ENCODE measurements at places on chromosomes 1 and 21.

- no peak for DNase-seq
Measured at GRCh38 chr1:228975238-228975907, 240.1 kb downstream of the RHOU start.

DNA sequence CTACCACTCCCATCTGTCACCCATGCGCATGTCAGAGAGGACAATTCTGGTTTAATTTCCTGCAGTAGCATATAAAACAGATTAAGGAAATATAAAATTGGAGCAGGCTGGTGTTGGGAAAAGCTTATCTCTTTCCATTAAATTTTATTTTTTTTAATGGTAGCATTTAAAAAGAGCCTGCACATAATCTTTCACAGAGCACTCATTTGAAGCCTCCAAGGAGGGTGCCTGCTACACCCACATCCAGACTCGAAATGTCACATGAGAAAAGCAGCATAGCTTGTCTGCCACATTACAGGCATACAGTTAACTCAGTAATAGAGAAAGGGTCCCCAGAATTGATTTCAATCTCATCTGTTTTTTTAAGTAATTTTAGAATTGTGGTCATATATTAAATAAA is 599.0 kb downstream of the KIF26B start:
- no peak for DNase-seq

DNA sequence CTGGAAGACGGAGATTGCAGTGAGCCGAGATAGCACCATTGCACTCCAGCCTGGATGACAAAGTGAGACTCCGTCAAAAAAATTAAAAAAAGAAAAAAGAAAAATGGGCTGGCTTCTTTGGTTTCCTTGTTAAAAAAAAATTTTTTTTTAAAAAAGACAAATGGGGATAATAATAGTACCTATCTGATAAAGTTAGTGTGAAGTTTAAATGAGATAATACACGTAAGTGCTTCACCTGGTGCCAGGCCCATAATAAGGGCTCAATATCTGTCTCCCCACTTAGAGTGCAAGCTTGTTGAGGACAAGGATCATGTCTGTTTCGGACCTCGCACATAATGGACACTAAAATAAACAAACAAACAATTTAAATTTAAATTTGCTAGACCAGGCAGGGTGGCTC is 30.0 kb upstream of the HTR1D start:
- no peak for DNase-seq

DNA sequence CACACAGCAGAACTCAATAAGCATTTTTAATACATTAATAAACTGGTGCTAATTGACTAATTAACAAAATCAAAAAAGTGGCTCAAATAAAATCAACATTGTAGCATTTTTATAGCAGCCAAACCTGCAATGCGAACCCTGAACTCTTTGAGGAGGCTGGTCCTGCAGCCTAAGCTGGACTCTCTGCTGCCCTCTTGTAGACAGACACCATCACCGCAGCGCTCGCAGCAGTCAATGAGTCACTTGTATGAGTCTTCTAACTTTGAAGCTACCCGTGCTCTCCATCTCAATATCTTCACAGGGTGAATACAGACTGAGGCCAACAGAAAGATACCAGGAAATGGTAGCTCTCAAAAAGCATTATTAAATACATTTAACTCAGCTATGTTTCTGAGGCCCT is 9.7 kb upstream of the KRTAP7-1 start:
- no peak for DNase-seq

DNA sequence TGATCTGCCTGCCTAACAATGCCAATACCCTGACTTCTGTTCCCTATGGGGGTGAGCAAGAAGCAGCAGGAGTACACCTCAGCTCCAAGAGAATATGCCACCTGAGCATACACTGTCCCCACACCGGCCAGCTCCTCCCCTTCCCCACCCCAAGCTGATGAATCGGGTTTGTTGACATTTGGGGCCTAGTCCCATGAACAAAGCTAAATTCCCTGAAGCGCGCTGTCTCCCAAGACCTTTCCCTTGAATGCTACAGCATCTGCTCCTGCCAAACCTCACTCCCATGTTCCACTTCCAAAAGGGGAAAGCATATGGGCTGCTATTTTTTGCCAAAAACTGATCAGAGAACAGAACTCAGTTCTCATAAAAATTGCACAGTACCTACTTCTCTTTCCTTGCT is 220.4 kb upstream of the CAMK1G start:
- DNase-seq, result peak; percentile 77

- peak; percentile 13 for DNase-seq
Measured at GRCh38 chr1:203860396-203861025, 888 bp upstream of the SNRPE start.

- no peak for DNase-seq
Measured at GRCh38 chr1:92259350-92259749, 39.4 kb downstream of the GLMN start.

GRCh38 chr1:230878591-230878990 is 10.3 kb upstream of the C1orf198 start:
- DNase-seq, result no peak

DNA sequence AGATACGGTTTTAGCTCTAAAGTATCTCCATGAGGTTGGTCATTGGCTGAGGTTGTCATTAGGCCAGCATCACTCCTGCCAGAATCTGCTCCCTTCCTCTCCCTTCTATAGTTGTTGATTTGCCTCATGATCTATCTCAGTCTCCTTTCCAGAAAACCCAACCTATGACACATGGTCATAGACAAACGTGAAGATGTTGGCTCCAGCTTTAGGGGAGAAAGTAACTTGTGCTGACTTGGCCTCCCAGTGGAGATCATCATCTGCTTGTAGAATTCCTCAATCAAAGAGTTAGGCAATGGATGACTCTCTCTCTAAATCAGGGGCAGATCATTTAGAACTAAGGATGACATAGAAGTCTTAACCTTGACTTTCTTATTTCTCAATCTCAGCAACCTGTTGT is 894.4 kb downstream of the TTLL7 start:
- DNase-seq, result no peak

GRCh38 chr1:199282751-199283305 is 644.0 kb downstream of the PTPRC start:
- no peak for DNase-seq

GRCh38 chr1:228077565-228078330 is 4.8 kb upstream of the ARF1 start:
- DNase-seq, result peak; percentile 39

DNA sequence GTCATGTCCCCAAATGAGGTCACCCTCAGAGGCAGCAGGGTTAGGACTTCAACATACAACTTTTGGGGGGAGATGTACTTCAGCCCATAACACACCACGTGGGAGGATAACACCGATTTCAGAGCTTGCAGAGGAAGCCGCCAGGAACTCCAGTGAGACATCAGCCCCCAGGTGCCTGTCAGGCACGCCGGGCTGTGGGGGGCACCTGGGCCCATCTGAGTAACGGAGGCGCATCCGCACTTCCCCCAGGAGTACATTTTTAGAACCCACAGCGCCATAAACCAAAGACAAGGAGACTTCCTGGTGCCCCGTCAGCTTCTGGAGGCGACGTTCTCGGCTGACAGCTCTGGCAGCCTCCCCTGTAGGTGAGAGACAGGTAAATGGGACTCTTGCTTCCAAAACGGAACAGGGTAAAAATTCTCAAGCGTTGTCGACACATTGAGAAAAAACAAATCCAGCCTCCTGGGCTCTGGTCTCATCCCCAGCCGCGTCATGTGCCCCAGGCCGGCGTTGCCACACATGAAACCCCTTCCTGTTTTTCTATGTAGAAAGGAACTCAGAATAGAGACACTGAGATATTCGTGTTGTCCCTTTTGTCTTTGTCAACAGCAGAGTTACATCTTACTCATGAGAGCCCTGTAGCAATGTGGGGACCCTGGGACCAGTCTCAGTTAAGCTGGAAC is 93.3 kb downstream of the PDE9A start:
- DNase-seq, result no peak

GRCh38 chr1:160007577-160008200 is 24.1 kb downstream of the PIGM start:
- DNase-seq, result peak; percentile 47

- peak; percentile 6 for DNase-seq
Measured at GRCh38 chr1:3012456-3013291, 8.6 kb upstream of the ACTRT2 start.

- no peak for DNase-seq
Measured at GRCh38 chr1:180228648-180229482, 1.2 kb upstream of the LHX4 start.

- peak; percentile 6 for DNase-seq
Measured at GRCh38 chr1:207752456-207752998, 673 bp downstream of the CD46 start.

DNA sequence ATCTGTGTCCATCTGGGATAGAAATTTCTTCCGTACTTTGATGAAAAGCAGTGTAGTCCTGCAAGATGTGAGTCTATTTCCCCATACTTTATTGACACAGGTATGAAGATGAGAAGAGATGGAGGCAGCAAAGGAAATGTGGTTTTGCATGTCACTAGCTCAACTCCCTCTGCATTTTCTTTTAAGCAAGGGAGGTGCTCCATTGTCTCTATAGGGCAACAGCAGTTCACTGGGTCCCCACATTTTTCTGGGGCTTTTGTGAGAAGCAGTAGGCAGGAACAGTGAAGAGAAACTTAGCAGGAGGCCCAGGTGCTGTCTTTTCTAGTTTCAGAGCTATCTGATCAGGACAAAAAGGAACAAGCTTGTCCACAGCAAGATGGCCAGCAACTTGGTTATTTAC is 37.1 kb downstream of the C21orf91 start:
- no peak for DNase-seq

- no peak for DNase-seq
Measured at GRCh38 chr1:972726-973458, 6.6 kb downstream of the PLEKHN1 start.

DNA sequence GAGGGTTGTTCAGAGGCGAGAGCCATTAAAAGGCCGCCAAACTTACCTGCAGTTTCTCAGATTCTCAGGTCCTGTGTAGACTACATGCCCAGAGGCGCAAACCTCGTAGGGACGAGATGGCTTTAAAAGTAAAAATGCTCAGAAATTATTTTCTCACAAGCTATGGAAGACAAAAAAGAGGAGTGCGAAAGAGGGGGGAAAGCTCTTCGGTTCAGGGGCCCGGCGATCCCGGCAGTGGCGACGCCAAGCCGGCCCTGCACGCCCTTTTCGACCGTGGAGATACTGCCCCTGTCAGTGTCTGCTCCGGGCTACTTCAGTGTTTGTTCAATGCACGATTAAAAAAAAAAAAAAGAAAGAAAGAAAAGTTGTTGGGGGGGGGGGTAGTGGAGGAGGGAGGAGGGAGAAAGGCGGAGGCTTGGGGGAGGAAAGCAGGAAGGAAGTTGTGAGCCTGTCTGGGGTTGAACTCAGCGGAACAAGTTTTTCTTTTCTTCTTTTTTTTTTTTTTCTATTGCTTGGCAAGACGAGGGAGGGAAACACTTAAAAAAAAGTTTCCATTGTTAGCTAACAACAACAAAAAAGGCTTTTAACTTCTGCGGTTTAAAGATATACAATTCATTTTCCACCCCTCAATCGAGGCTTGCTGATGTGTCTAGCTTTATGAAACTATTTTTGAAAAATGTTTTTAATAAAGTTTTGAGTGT is at the start of gene ITPKB:
Gene ITPKB, minus strand, starts transcription at position 288 of the 701 bp plus-strand sequence. CDS start 1,824 bp downstream, outside the sequence.
- peak; percentile 25 for DNase-seq

GRCh38 chr1:196661345-196661744 is 9.5 kb downstream of the CFH start:
- DNase-seq, result no peak

Data from cerebellum (tissue), 4 donors.